Stimulated activated CD4-positive, alpha-beta T cell treated with anti-CD3 and anti-CD28 coated beads, Interleukin-2, amount 100 ng/mL, for 24 hours (primary cell): ENCODE measurements at places on chromosomes 12 and 14.

GRCh38 chr12:71242511-71242910, 84.7 kb upstream of the TSPAN8 start:
- DNase-seq: no peak

DNA sequence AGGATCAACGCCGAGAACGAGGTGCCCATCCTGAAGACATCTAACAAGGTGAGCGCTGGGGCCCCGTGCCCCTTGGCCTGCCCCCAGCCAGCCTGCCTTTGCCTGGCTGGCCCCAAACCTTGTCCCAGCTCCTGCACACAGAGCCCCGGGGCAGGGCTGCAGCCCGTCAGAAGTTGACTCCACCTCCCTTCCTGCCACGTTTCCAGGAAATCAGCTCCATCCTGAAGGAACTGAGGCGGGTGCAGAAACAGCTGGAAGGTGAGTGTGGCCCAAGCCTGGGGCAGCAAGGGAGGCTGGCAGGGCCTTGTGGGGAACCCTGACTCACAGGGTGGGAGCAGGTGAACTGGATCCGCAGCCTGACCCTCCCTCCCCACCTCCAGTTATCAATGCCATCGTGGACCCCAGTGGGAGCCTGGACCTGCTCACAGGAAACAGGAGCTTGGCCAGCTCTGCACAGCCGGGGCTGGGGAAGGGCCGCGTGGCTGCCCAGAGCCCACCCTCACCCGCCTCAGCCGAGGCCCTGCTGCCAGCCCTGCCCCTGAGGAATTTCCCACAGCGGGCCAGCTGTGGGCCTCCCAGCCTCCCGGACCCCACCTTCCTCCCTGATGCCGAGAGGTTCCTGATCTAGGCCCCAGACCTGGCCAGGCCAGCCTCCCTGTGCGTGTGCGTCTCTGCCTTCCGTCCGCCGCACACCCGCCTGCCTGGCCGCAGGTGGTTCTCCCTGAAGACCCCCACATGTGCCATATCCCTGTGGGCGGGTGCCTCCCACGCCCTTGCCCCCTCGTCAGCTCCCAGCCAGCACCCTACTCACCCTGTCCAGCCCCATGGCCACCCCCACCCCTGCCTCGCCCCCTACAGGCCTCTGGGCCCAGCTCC, 29.5 kb downstream of the CEP170B start:
- DNase-seq: no peak

DNA sequence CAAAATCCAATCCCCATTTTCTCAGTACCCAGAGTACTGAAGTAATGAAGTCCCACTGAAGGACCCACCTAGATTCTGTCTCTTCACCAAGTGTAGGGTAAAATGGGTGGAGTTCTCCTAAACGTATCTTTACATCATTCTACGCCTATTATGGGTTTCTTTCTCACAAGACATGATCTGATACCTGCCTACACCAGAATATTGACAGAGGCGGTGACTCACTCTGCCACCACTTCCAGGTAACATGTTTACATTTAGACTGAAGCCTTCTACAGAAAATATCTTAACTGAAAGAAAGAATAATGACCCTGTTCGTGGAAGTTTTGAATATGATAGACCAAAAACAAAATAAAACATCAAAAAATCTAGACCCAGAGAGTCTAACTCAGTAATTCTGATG, 89.8 kb downstream of the BTG1 start:
- DNase-seq: peak; percentile 46

- DNase-seq: no peak
Measured at GRCh38 chr14:74248017-74248416, 8.8 kb downstream of the VSX2 start.

DNA sequence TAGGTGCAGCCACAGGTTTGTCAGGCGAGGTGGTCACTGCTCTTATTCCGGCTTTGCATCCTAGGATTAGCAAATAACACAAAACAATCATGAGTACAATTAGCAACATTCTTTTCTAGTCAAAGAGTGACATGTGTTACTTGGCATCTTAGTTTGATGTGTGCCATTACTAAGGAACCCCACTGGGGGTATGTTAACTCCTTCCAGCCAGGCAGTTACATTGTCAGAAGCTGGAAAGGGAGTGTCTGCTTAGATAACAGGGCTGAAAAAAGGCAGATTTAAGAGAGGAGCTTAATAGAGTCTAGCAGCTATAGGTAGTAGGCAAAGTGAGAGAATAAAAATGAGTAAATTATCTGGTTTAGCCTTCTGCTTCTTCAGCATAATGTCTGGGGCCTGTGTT, 30.5 kb upstream of the METAP2 start:
- no peak for DNase-seq

GRCh38 chr14:93135399-93135798, 19.7 kb upstream of the ITPK1 start:
- no peak for DNase-seq

DNA sequence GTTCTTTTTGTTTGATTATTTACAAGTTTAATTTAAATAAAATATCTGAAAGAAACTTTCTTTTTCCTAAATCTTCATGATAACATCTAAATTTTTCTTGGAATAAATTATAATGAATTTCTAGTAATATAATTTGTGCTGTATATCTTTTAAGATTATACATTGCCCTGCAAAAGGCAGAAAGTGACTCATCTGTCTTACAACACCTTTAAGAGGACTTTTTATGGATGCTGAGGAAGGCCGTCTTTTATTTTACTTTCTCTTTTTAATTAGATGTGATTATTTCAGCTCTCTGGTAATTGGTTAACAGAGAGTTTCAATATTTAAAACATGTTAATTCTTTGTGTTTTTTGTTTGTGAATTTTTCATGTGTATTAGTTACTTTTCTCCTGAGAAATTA, 598.4 kb downstream of the RPL10L start:
- DNase-seq: no peak

GRCh38 chr12:6292606-6293005, 17.9 kb upstream of the PLEKHG6 start:
- no peak for DNase-seq

- DNase-seq: no peak
Measured at GRCh38 chr14:26605602-26606001, 7.8 kb upstream of the NOVA1 start.

- DNase-seq: no peak
Measured at GRCh38 chr12:14086838-14087237, 105.4 kb upstream of the GRIN2B start.

GRCh38 chr14:86575141-86575540, 1045.2 kb downstream of the FLRT2 start:
- DNase-seq: no peak

DNA sequence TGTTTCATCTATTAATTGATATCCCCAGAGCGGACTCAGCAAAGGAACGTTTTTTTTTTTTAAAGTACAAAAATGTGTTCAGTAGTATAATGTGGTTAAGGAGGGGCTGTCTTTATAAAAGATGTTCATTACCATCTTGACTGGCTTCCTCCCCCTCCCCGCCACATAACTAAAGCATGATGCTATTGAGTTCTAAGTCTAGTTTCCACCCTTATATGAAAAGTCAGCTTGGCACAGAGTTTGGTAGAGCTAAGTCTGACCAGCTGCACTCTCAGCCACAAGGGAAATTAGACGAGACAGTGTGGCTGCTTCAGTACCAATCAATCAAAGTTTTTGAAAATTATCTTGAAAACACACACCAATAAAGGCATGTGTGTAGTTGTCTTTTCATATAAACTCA, 1.9 kb upstream of the MYBPC1 start:
- no peak for DNase-seq

GRCh38 chr14:76848879-76849278, 22.7 kb downstream of the LRRC74A start:
- DNase-seq: no peak

GRCh38 chr14:89425931-89426330, 8.9 kb upstream of the FOXN3 start:
- DNase-seq: no peak

DNA sequence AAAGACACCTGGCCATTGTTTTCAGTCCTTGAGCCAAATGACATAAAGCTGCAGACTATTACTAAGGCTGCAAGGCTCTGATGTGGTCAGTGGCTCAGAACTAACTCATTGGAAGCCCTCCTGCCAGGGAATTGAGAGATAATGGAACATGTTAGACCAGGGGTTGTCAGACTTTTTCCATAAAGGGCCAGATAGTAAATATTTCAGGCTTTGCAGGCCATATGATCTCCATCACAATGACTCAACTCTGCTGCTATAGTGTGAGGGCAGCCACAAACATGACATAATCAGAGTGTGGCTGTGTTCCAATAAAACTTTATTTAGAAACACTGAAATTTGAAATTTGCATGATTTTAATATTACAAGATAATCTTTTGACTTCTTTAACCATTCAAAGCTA, 140.3 kb downstream of the TMEM30B start:
- DNase-seq: no peak

- DNase-seq: no peak
Measured at GRCh38 chr12:14619741-14620501, 52.2 kb upstream of the PLBD1 start.

GRCh38 chr12:66119229-66119869, 11.2 kb downstream of the LLPH start:
- no peak for DNase-seq

GRCh38 chr14:72646861-72647528, 246.9 kb downstream of the DPF3 start:
- no peak for DNase-seq

DNA sequence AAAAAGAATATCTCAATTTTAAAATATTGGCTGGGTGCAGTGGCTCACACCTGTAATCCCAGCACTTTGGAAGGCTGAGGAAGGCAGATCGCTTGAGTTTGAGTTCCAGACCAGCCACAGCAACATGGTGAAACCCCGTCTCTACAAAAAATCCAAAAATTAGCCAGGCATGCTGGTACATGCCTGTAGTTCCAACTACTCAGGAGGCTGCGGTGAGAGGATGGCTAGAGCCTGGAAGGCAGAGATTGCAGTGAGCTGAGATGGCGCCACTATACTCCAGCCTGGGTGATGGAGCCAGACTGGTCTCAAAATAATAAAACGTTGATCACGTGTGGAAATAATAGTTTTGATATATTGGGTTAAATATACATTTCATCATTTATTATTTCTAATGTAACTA, 5.7 kb downstream of the MTRFR start:
- no peak for DNase-seq

DNA sequence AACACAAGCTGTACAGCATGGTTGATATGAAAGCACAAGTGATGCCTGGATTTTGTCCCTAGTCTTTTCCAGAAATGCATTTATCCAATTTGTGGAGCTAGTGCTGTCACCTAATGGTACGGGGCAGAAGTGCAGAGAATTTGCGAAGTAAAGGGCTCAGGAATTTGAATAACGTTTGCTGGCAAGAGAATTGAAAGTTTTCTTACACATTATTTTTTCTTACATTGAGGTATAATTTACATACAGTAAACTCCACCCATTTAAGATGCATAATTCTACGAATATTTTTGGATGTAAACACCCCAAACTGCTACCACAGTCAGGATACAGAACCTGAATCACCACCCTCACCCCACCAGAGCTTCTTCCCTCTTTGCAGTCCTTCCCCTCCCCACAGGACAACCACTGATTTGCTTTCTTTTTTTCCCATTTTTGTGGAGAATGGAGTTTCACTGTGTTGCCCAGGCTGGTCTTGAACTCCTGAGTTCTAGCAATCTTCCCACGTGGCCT, 3.5 kb downstream of the AICDA start:
- no peak for DNase-seq

DNA sequence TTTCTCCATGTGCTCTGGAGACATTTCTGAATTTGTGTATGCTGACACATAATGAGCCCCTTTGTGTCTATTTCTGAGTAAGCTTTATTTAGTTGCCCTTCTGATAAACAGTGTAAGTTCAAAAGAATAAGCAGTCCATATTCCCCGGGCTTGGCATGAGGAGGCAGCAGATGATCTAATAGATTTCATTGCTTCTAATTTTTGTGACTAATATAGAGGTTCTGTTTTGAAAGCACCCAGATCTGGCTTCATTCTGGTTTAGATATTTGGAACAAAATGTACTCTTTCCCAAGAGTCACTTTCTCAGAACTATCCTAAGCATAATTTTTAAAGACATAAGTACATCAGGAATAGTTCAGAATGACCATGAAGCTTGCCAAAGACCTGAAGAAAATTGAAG, 290.9 kb downstream of the BTG1 start:
- no peak for DNase-seq

- DNase-seq: no peak
Measured at GRCh38 chr12:48688836-48689235, 6.8 kb upstream of the KANSL2 start.

- DNase-seq: no peak
Measured at GRCh38 chr12:66074561-66074960, 56.0 kb downstream of the LLPH start.

- DNase-seq: no peak
Measured at GRCh38 chr12:96237035-96237434, 42.9 kb downstream of the ELK3 start.

DNA sequence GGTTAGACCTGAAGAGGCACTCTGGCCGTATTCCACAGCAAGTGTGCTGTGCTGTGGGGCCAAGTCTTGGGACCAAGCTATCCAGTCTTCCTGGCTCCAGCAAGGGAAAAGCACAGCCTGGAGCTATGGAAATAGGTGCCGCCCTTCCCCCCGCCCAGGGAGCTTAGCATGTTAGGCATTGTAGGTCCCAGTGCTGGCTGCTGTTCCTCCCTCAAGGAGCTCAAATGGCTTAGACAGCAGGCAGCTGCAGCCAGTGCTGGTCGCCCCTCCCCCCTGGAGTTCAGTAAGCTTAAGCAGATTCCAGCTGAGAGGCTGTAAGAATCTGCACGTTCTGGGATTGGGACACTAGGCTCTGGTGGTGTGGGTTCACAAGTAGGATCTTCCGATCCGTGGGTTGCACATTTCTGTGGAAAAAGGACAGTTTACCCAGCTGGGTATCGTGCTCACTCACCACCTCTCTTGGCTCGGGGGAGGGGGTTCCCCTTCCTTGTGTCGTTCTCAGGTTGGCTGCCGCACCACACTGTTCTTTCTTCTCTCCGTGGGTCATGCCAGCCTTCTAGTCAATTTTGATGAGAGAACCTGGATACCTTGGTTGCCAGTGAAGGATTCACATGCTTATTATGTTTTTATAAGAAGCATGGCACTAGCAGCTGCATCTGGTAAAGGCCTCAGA, 127.3 kb downstream of the CNTN1 start:
- DNase-seq: no peak

DNA sequence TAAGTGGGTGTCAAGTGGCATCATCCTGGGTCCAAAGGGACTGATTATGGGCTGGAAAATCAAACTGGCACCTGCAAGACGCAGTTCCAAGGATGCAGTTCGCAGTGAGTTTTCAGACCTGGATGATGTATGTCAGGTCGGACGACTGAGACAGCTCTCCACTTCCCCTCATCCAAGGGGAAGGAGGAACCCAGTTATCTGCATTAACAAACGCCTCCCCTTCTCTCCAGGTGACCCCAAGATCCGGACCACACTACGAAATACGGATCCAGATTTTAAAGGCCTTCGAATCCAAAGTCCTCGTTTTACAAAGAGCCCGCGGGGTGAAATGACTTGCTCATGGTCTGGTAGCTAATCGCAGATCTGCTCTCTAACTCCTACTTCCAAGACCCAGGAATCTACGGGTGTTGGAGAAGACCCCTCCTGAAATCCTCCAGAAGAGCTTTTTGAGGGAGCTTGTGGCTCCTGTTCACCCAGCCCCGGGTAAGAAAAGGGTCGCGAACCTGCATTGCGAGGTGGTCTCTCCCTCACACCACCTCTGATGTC, 460 bp upstream of the SYNE2 start:
- DNase-seq: no peak

GRCh38 chr14:74476107-74476506, 17.0 kb downstream of the NPC2 start:
- DNase-seq: no peak
